ENCODE measurements at places on chromosomes 1 and 21.

GRCh38 chr1:110786802-110787327 is 86.1 kb upstream of the CD53 start:
- DNase-seq, result no peak

GRCh38 chr1:86503406-86504136 is 34.8 kb downstream of the CLCA1 start:
- no peak for DNase-seq

GRCh38 chr1:156428746-156429288 is 59.8 kb downstream of the RHBG start:
- no peak for DNase-seq

GRCh38 chr1:118075116-118075515 is 109.9 kb downstream of the SPAG17 start:
- DNase-seq, result no peak

- peak; percentile 65 for DNase-seq
Observed at GRCh38 chr1:23957096-23957495, 2.5 kb upstream of the PNRC2 start.

GRCh38 chr1:64744492-64745180 is at the start of gene RAVER2:
Gene RAVER2 (plus strand): TSS chr1:64745075. CDS start chr1:64745173, 98 bp downstream.
- DNase-seq, result peak; percentile 93

GRCh38 chr1:185488808-185489207 is 171.8 kb upstream of the IVNS1ABP start:
- DNase-seq, result no peak

- no peak for DNase-seq
Observed at GRCh38 chr1:76725864-76726619, 141.2 kb upstream of the ST6GALNAC5 start.

- no peak for DNase-seq
Observed at GRCh38 chr1:53825306-53825705, 12.8 kb downstream of the NDC1 start.

DNA sequence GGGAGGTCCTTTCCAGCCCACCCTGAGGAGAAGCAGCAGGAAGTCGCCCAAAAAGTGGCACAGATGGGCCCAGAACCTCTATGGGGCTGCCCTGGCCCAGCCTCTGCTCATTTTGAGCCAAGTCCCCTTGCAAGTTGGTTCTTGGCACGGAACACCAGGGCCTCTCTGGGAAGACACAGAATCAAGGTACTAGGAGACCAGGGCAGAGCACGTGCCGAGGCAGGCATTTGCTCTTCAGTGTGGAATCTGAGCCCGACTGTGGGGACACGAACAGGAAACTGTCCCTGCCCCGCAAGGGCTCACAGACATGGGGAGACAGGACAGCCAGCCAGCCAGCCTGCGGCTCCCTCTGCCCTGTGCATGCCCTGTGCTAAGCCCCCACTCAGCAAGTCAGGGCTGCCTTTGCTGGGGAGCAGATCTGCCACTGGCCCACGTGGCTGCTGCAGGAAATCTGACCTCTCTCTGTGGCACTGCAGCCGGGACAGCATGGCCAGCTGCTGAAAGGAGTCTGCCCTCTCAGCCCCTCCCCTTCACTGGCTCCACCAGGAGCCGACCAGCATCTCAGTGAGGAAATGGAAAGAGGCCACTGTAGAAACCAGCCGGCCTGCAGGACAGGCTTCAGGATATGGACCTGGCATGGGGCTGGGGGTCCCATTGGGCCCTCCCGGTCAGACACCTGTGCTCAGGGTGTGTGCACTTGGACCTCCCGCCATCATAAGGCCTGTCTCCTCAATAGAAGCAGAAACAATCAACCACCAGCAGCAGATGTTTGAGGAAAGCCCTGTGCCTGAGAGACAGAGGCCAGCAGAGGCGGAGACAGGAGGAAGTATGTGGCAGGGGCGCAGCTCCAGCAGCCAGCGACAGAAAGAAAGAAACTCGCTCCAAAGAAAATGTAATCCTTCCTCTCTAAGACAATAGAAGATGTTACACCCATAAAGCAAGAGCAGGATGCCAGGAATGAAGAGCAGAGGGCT is 3.7 kb downstream of the ARHGEF16 start:
- DNase-seq, result no peak

- DNase-seq, result no peak
Observed at GRCh38 chr1:8122477-8123407, 96.6 kb upstream of the ERRFI1 start.

DNA sequence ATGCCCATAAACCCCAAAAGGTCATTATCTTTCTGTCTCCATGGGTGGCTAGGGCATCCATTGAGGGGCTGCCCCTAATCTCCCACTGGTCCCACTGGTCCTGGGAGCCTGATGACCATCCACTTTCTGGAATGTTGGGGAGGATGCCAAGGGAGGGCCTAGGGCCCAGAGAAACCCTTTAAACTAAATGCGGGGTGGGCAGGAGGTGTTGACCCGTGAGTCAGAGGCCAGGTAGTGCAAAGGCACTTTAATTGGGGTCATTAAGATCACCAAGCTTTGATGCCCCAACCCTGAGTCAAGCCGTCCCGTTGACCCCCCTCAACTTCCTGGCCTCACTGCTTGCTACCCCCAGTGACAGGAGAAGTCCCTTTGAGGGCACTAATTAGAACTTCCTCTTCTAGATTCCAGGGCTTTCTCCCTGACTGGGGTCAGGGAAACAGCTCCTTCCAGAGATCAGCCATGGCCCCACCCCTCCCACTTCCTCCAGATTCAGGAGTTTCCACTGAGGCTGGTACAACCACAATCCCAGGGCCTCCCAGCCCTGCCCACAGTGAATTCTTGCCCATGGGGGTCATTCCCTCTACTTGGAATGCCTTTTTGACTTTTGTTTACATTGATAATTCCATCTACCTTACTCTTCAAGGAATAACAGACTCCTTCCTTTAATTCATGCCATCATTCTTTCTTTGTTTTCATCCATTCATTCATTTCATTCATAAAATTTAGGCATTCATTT is 15.5 kb upstream of the SERINC2 start:
- DNase-seq, result no peak

GRCh38 chr1:164902491-164902890 is 343.5 kb downstream of the PBX1 start:
- DNase-seq, result no peak

DNA sequence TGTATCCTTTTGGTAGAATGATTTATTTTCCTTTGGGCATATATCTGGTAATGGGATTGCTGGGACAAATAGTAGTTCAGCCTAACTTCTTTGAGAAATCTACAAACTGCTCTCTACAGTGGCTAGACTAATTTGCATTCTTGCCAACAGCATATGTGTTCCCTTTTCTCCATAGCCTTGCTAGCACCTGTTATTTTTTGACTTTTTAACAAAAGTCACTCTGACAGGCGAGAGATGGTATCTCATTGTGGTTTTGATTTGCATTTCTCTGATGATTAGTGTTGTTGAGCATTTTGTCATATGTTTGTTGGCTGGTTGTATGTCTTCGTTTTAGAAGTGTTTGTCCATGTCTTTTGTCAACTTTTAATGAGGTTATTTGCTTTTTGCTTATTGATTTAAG is 99.8 kb downstream of the UCK2 start:
- DNase-seq, result no peak

DNA sequence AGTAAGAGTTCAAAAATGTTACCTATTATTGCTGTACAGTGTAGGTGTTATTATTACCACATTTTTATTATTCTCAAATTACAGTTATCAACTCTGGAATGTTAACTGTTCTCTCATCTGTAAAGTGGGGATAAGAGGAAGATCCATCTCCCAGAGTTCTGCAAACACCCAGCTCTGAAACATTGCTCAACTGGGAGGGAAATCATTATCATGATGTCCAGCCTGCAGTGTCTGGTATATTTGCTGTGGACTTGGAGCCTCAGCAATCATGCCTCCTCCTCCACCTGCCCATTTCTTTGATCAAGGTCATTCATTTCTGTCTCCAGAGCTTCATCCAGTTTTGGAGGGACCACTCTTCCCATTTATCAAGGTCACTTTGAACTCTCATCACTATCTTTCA is 39.4 kb downstream of the C8A start:
- no peak for DNase-seq

DNA sequence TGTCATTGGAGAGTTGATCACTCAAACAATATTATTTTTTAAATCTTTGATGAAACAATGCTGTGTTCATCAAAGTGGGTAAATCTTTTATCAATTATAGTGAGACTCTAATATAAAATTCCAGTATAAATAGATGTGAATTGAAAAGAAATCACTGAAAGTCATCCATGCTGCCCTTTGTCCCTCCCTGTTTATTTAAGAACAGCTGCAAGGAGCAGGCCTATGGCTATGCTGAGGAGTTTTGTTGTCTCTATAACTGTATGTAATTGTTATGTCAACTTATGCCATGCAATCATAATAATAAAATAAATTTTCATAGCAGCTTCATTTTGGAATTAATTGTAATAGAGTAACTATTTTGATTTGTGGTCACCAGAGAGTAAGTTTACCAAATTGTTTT is 1272.4 kb upstream of the ADGRL4 start:
- no peak for DNase-seq

DNA sequence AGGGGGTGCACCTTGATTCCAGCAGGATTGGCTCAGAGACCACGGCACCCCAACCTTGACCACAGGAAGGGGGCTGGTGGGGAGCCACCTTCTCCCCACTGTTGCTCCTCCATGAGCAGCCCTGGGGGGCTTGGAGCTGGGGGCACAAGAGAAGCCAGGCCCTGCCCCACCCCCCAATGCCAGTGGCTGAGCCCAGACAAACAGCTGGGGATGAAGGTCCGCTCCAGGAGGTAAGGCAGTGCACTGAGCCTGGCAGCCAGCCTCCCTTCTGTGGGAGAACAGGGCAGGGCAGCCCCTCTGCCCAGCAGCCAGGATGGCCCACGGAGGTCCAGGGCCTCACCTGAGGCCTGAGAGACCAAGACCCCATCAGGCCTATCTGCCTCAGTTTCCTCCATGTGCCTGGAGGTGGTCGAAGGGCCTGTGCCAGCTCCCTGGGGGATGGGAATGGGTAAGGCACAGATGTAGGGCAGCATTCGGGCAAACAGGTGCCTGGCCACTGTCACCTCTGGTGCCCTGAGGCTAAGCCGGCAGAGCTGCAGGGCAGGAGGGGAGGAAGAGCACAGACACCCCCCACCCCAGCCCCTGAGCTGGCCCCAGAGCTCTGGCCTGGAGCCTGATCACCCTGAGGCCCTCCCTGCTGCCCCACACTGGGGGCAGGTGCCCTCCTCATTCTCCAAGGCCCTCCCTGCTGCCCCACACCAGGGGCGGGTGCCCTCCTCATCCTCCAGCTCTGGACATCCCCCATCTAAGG is 7.1 kb downstream of the ITGB2 start:
- DNase-seq, result no peak

DNA sequence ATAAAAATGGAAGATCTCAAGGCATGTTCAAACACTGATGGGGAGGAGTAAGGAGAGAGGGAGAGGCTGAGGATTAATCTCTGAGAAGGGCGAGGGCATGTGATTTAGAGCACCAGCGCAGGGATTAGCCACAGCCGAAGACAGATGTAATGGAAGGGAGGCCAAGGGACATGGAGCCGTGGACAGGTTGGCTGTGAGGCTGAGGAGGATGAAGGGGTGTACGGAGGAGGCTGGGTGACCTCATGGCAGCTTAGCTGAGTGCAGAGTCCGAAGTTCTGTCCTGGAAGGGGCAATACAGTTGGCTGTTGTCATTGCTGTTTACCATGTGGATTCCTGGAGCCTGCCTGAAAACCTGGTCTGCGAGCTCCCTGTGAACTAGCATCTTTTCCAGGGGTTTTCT is 342.8 kb downstream of the RPS6KC1 start:
- no peak for DNase-seq

DNA sequence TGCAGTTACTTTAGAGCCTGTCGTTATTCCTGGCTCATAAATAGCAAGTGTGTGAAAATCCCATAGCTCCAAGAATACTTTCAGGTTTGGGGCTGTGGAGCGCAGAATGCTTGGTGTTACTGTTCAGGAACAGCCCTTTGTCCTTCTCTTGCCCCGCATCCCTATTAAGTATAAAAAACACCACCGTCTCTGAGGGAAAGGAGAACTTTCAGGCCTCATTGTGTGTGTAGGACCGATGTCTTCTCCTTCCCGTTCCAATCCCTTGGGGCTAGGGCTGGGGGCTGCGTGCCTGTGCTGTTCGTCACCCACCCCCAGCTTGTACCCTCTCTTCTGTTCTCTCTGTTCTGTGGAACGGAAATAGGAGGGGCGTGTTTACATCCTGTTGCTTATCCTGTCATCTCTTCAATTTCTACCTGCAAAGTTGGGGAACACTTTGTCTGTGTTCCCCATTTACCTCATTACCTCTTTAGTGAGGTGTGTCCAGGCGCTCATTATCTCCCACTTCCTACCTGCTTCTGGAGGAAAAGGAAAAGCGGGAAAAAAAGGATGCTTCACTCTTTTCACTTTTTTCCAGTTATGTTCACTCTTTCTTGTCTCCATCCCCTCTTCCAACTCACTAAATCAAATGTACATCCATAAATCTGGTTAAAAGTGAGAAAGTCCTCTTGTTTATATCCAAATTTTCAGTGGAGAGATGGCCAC is 788 bp upstream of the TXNIP start:
- DNase-seq, result peak; percentile 42

DNA sequence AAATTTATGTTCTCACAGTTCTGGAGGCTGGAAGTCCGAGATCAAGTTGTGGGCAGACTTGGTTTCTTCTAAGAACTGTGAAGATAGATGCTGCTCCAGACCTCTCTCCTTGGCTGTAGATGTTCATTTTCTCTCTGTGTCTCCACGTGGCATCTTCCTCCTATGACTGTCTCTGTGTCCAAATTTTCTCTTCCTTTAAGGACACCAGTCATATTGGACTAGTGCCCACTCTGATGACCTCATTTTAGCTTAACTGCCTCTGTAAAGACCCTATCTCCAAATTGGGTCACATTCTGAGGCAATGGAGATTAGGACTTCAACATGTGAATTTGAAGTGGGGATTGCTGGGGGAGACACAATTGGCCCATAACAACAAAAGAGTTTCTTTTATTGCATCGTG is 125.3 kb upstream of the ETS2 start:
- no peak for DNase-seq

GRCh38 chr1:2290171-2290578 is 62.1 kb downstream of the SKI start:
- no peak for DNase-seq

DNA sequence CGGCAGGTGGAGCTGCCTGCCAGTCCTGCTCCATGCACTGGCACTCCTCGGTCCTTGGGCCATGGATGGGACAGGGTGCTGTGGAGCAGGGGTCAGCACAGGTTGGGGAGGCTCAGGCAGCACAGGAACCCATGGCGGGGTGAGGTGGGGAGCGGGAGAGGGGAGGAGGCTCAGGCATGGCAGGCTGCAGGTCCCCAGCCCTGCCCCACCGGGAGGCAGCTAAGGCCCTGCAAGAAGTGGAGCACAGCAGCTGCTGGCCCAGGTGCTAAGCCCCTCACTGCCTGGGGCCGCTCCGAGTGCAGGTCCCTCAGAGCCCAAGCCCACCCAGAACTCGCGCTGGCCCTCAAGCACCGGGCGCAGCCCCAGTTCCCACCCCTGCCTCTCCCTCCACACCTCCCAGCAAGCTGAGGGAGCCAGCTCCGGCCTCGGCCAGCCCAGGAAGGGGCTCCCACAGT is 691 bp upstream of the GBP5 start:
- DNase-seq, result no peak

- peak; percentile 27 for DNase-seq
Observed at GRCh38 chr1:24644100-24644384, 940 bp downstream of the SRRM1 start.
